ENCODE measurements at places on chromosomes 6 and 20. TPM values are rescaled to one million over a fixed set of nuclear protein-coding genes. Genes with fewer than 3 reads are reported as not detected.
A peak's percentile ranks its signal among the peaks of the same experiment; 100 is the strongest.

DNA sequence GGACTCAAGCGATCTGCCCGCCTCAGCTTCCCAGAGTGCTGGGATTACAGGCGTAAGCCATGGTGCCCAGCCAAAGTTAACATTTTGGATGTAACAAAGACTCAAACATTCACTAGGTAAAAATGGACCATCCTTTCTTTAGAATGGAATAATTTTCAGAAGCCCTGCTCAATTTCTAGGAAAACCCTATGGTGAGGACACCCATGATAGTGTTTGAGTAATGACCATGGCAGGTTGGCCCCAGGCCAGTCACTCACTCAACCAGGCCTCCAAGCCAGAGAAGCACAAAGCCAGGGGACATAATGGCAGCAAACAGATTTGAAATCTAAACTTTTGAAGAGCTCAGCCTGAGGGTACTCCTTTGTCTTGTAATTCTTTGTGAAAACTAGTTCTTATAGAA, 59.9 kb upstream of the GPR6 start:
- DNase-seq = no peak
- H3K4me1 ChIP-seq = no peaks in the 10 kb centered on the region
- no peaks in the 10 kb centered on the region for H3K27me3 ChIP-seq

- H3K4me1 ChIP-seq = peaks cover 13% of the 10 kb centered on the region
- no peak overlapping the region for H3K4me3 ChIP-seq
- no peaks in the 10 kb centered on the region for H3K27me3 ChIP-seq
These were observed 14.1 kb downstream of the TGIF2 start for GRCh38 chr20:36587388-36588070.

- no peaks in the 10 kb centered on the region for H3K36me3 ChIP-seq
- no peak overlapping the region for H3K27ac ChIP-seq
- no peak for DNase-seq
- no peaks in the 10 kb centered on the region for H3K4me1 ChIP-seq
- no peak overlapping the region for H3K4me3 ChIP-seq
These were observed 66.5 kb upstream of the TFB1M start for GRCh38 chr6:155380666-155381332.

Gene FAM209B
- total RNA-seq = not detected

GRCh38 chr20:17460119-17460518, 71.1 kb downstream of the BFSP1 start:
- no peak overlapping the region for H3K4me3 ChIP-seq
- no peak overlapping the region for H3K27ac ChIP-seq
- no peaks in the 10 kb centered on the region for H3K4me1 ChIP-seq
- H3K36me3 ChIP-seq = no peaks in the 10 kb centered on the region
- no peak for DNase-seq

GRCh38 chr6:128310451-128310850, 209.9 kb downstream of the PTPRK start:
- H3K27ac ChIP-seq = no peak overlapping the region
- no peak overlapping the region for H3K4me3 ChIP-seq
- no peak for DNase-seq
- H3K36me3 ChIP-seq = no peaks in the 10 kb centered on the region

DNA sequence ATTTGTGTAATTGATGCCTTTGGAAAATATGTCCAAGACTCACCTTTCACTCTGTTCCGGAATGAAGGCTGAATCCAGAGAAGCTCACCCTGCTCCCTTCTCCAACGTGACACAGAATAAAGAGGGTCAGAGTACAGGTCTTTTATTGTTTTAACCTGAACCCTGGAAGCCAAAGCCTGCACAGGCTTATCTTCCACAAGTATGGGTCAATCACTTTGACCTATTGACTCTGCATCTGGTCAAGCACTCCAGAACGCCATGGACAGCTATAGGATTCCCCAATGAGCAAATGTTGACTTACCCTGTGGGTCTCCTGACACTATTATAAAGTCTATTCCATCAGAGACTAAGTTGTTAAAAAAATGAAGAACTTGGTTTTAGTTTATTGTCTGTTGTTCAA, 158.4 kb upstream of the MYLIP start:
- H3K4me1 ChIP-seq = no peaks in the 10 kb centered on the region
- H3K27ac ChIP-seq = no peak overlapping the region
- H3K4me3 ChIP-seq = no peak overlapping the region
- no peak for DNase-seq
- H3K27me3 ChIP-seq = no peaks in the 10 kb centered on the region
- H3K36me3 ChIP-seq = no peaks in the 10 kb centered on the region

GRCh38 chr6:74113901-74114300, 417.9 kb downstream of the CD109 start:
- H3K27ac ChIP-seq = no peak overlapping the region
- no peak for DNase-seq
- no peaks in the 10 kb centered on the region for H3K27me3 ChIP-seq
- no peaks in the 10 kb centered on the region for H3K36me3 ChIP-seq
- no peak overlapping the region for H3K4me3 ChIP-seq
- no peaks in the 10 kb centered on the region for H3K4me1 ChIP-seq

Gene GHRH
- not detected for total RNA-seq

- no peaks in the 10 kb centered on the region for H3K27me3 ChIP-seq
- H3K4me1 ChIP-seq = no peaks in the 10 kb centered on the region
- H3K36me3 ChIP-seq = no peaks in the 10 kb centered on the region
- no peak overlapping the region for H3K4me3 ChIP-seq
- DNase-seq = no peak
- no peak overlapping the region for H3K27ac ChIP-seq
These were observed 723.9 kb downstream of the KHDRBS2 start for GRCh38 chr6:61562098-61562497.

- H3K36me3 ChIP-seq = no peaks in the 10 kb centered on the region
- peaks cover 10% of the 10 kb centered on the region for H3K27me3 ChIP-seq
- no peak overlapping the region for H3K4me3 ChIP-seq
- peak overlapping the region; percentile 65 for H3K27ac ChIP-seq
- peaks cover 58% of the 10 kb centered on the region for H3K4me1 ChIP-seq
These were observed 4.9 kb upstream of the PTK6 start for GRCh38 chr20:63542031-63542559.

GRCh38 chr6:15642276-15642675, 20.6 kb downstream of the DTNBP1 start:
- no peak for DNase-seq
- no peaks in the 10 kb centered on the region for H3K4me1 ChIP-seq
- no peak overlapping the region for H3K4me3 ChIP-seq
- H3K27me3 ChIP-seq = no peaks in the 10 kb centered on the region

Gene IRAK1BP1
- total RNA-seq = 3.9 TPM

DNA sequence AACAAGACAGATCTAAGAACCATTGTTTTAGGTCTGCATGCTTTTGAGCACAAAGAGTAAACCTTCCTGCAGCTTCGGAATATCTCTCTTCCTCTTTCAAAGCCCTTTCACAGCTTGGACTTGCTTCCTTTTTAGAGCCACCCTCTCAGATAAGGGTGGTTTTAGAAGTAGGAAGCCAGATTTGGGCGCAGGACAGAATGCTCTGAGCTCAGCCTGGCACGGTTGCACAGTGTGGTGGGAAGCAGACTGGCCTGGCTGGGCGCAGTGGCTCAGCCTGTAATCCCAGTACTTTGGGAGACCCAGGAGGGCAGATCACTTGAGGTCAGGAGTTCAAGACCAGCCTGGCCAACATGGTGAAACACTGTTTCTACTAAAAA, 35.6 kb upstream of the PNRC1 start:
- peak overlapping the region; percentile 59 for H3K27ac ChIP-seq
- no peaks in the 10 kb centered on the region for H3K27me3 ChIP-seq
- H3K4me3 ChIP-seq = no peak overlapping the region
- DNase-seq = peak; percentile 76
- peaks cover 7% of the 10 kb centered on the region for H3K4me1 ChIP-seq

Gene TNNC2
- 0.54 TPM for total RNA-seq

- DNase-seq = no peak
- no peak overlapping the region for H3K4me3 ChIP-seq
- H3K27me3 ChIP-seq = no peaks in the 10 kb centered on the region
- no peaks in the 10 kb centered on the region for H3K4me1 ChIP-seq
- peaks cover 10% of the 10 kb centered on the region for H3K36me3 ChIP-seq
- H3K27ac ChIP-seq = no peak overlapping the region
These were observed 99.3 kb downstream of the LRRC1 start for GRCh38 chr6:53894091-53894490.

- no peaks in the 10 kb centered on the region for H3K4me1 ChIP-seq
- no peak for DNase-seq
- no peaks in the 10 kb centered on the region for H3K36me3 ChIP-seq
- H3K4me3 ChIP-seq = no peak overlapping the region
- H3K27me3 ChIP-seq = no peaks in the 10 kb centered on the region
- H3K27ac ChIP-seq = no peak overlapping the region
These were observed 59.6 kb downstream of the RWDD2A start for GRCh38 chr6:83252719-83253118.

DNA sequence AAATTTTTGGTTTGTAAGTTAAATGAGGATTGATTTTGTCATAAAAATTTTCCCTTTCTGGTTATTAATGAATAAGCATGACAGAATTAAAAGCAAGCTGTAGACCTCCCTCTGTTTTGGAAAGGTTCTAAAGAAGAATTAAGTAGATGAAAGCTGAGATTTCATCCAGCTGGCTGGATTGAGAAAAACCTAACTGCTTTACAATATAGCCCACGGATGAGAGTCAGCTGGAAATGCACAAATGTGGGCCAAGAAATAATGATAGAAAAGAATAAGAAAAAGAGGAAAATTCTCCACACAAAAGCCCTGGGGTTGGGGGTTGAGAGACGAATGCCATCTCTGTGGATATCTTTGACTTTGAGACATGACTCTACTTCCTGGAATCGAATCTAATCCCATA, 631.6 kb downstream of the HDGFL1 start:
- no peaks in the 10 kb centered on the region for H3K36me3 ChIP-seq
- no peak overlapping the region for H3K4me3 ChIP-seq
- no peak for DNase-seq
- H3K27me3 ChIP-seq = no peaks in the 10 kb centered on the region

GRCh38 chr6:130906736-130907381, 79.7 kb downstream of the SMLR1 start:
- H3K36me3 ChIP-seq = no peaks in the 10 kb centered on the region
- no peak overlapping the region for H3K4me3 ChIP-seq
- H3K4me1 ChIP-seq = no peaks in the 10 kb centered on the region
- no peak for DNase-seq
- H3K27me3 ChIP-seq = no peaks in the 10 kb centered on the region
- no peak overlapping the region for H3K27ac ChIP-seq

- no peaks in the 10 kb centered on the region for H3K36me3 ChIP-seq
- no peak overlapping the region for H3K27ac ChIP-seq
- no peak overlapping the region for H3K4me3 ChIP-seq
- H3K27me3 ChIP-seq = no peaks in the 10 kb centered on the region
These were observed 848.8 kb upstream of the MAP3K7 start for GRCh38 chr6:91435630-91436029.

Gene CD24
- total RNA-seq = 37.1 TPM

DNA sequence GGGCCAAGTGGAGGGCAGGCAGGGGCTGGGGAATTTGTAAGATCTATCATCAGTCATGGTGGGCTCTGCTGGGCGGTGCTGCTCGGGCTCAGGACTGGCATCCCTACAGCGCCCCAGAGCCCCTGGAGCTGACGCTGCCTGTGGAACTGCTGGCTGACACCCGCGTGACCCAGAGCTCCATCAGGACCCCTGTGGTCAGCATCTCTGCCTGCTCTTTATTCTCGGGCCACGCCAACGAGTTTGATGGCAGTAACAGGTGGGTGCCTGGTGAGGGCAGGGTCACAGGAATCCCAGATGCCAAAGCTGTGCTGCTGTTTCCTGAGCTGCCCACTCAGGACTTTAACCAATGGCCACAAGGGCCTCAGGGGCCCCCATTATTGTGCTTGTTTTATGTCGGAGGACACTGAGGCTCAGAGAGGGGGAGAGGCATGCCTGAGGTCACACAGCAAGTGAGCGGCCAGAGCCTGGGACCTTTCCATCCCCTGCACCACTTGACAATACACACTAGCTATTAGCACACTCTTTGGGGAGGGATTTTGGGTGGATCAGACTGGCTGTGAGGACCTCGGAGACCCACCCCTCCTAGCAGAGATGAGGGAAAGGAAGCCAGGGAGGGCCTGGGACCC, 6.3 kb downstream of the BPIFB2 start:
- H3K27ac ChIP-seq = no peak overlapping the region
- no peaks in the 10 kb centered on the region for H3K27me3 ChIP-seq
- no peak overlapping the region for H3K4me3 ChIP-seq
- no peaks in the 10 kb centered on the region for H3K4me1 ChIP-seq
- peak; percentile 62 for DNase-seq

- H3K36me3 ChIP-seq = no peaks in the 10 kb centered on the region
- no peaks in the 10 kb centered on the region for H3K27me3 ChIP-seq
- peaks cover 66% of the 10 kb centered on the region for H3K4me1 ChIP-seq
- no peak for DNase-seq
- no peak overlapping the region for H3K4me3 ChIP-seq
These were observed 21.4 kb downstream of the SNAI1 start for GRCh38 chr20:50004229-50004628.

- no peaks in the 10 kb centered on the region for H3K4me1 ChIP-seq
- H3K27ac ChIP-seq = no peak overlapping the region
- H3K27me3 ChIP-seq = no peaks in the 10 kb centered on the region
- DNase-seq = no peak
- H3K36me3 ChIP-seq = no peaks in the 10 kb centered on the region
These were observed 107.2 kb downstream of the ARMC2 start for GRCh38 chr6:108955329-108955949.

DNA sequence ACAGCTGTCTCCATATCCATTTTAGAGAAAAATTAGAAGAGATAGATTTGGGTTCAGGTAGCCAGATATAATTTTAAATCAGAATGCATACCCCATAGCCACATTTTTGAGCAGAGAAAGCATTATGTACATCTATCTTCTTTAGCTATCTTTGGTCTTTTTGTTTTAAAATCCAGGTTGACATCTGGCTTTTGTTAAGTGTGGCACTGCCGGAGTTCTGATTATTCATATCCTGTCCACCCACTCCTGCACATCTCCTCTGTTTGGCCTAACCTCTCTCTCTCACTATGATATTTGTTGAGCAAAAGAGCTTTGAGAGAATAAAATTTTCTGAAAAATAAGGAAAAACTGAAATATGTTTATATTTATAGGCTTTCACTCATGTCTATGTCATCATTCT, 189.7 kb downstream of the PACRG start:
- no peak overlapping the region for H3K27ac ChIP-seq
- no peak for DNase-seq

DNA sequence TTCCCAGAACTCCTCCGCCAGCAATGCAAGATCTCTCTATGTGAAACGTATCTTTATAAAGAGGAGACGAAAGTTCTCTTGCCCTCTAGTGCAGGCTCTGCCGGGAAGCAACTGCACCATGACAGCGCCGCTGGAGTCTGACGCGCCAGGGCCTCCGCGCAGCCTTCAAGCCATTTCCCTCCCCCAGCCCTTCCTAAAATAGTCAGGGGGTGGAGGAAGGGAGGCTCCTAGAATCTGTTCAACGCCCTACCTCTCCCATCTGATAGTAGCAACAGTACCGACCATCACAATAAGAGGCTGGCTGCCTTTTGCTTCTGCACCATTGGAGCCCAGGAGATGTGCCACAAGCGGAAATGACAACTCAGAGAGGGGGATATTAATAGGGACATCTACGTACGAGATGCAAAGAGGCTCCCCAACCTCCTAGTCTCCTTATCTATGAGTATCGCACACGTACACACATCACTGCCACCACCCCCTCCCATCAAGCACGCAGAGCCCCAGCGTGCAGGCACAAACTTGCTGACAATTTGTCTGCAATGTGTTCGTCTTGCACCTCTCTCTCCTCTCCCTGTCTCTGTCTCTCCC, 1.0 kb downstream of the SYNE1 start:
- peaks cover 30% of the 10 kb centered on the region for H3K4me1 ChIP-seq
- H3K27me3 ChIP-seq = peaks cover 15% of the 10 kb centered on the region
- DNase-seq = peak; percentile 85
- peak overlapping the region; percentile 93 for H3K27ac ChIP-seq
- no peaks in the 10 kb centered on the region for H3K36me3 ChIP-seq
- H3K4me3 ChIP-seq = peak overlapping the region; percentile 65

GRCh38 chr20:62305765-62306413, 3.1 kb downstream of the ADRM1 start:
- H3K27me3 ChIP-seq = no peaks in the 10 kb centered on the region
- peaks cover 28% of the 10 kb centered on the region for H3K4me1 ChIP-seq
- no peak overlapping the region for H3K27ac ChIP-seq
- no peak overlapping the region for H3K4me3 ChIP-seq
